ENCODE measurements at places on chromosomes 7 and 10. TPM values are rescaled to one million over a fixed set of nuclear protein-coding genes. Genes with fewer than 3 reads are reported as not detected.

The ITPRID1 gene
- not detected for total RNA-seq

The CHST3 gene
- total RNA-seq, result 23.5 TPM

The NKX1-2 gene
- not detected for total RNA-seq

The FKBP6 gene
- not detected for total RNA-seq

The ZRANB1 gene
- total RNA-seq, result 13.2 TPM

The TMUB1 gene
- 12.5 TPM for total RNA-seq

The RNF133 gene
- total RNA-seq, result 0.37 TPM

The ARMH3 gene
- 5.9 TPM for total RNA-seq

Measured in subcutaneous preadipocyte (primary cell).